ENCODE measurements at places on chromosomes 1 and 21. TPM values are rescaled to one million over a fixed set of nuclear protein-coding genes. Genes with fewer than 3 reads are reported as not detected.

The OLFM3 gene
- not detected for total RNA-seq

The AIM2 gene
- total RNA-seq, result not detected

The GUCA2B gene
- total RNA-seq, result not detected

The MASP2 gene
- not detected for total RNA-seq

The FALEC gene
- total RNA-seq, result not detected

The MYOG gene
- not detected for total RNA-seq

The RGS16 gene
- total RNA-seq, result 0.07 TPM

The ITLN1 gene
- not detected for total RNA-seq

The CASZ1 gene
- 3.6 TPM for total RNA-seq

Data from mammary microvascular endothelial cell (primary cell).